ENCODE measurements at places on chromosomes 11 and 22. TPM values are rescaled to one million over a fixed set of nuclear protein-coding genes. Genes with fewer than 3 reads are reported as not detected.

OR8A1 gene
- not detected for total RNA-seq

GAS2 gene
- total RNA-seq = 1.4 TPM

KCNA4 gene
- total RNA-seq = not detected

GAL3ST1 gene
- not detected for total RNA-seq

DNA sequence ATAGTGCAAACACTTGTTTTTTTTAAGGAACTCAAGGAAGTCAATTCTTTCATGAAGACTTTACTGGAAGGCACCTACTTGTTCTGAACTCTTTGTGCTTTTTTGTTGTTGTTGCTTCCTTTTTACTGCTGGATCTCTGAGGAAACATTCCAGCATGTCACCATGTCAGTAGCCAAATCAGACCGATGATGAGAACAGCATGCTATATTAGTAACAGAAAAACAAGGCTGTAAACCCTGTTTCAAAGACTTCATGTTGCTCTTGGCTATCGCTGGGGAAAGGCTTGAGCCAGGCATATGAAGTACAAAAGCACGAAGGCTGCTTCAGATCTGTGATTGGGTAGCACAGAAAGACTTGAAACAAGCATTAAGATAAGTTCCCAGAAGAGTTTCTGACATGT lies 125.6 kb upstream of the SLC5A12 start:
- no peak for DNase-seq

- DNase-seq = no peak
These were observed 46.7 kb upstream of the PARVG start for GRCh38 chr22:44133901-44134571.

- no peak for DNase-seq
These were observed 468.2 kb downstream of the MIAT start for GRCh38 chr22:27125539-27125938.

DNA sequence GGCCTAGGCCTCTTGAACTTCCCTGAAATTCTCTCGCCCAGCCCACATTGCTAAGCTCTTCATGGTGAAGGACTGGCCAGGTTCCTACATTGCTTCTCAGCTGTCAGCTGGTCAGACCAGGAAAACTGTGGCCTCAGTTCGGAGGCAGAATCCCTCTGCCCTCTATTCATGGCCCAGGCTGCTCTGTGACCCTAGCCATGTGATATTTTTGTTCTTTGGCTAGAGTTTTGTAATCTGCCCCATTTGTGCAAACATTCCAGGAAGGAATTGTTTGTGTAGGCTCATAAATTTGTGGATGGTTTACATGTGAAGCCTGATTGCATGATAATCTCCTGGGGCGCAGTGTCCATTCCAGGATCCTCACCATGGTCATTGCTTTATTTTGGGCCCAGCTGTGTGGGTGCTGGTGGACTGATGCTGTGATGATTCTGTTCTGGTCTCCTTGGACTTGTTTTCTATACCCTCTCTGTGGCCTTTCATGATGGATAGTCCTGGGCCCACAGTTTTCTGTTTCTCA lies 149.1 kb upstream of the E2F8 start:
- DNase-seq = peak; percentile 10

- no peak for DNase-seq
These were observed 358.4 kb downstream of the OPCML start for GRCh38 chr11:133173810-133174412.

GRCh38 chr11:33847251-33847650 lies 44.6 kb downstream of the LMO2 start:
- DNase-seq = no peak

GRCh38 chr11:108985236-108985944 lies 320.5 kb downstream of the DDX10 start:
- no peak for DNase-seq

GRCh38 chr11:120001178-120002090 lies 136.5 kb downstream of the TRIM29 start:
- DNase-seq = no peak

DNA sequence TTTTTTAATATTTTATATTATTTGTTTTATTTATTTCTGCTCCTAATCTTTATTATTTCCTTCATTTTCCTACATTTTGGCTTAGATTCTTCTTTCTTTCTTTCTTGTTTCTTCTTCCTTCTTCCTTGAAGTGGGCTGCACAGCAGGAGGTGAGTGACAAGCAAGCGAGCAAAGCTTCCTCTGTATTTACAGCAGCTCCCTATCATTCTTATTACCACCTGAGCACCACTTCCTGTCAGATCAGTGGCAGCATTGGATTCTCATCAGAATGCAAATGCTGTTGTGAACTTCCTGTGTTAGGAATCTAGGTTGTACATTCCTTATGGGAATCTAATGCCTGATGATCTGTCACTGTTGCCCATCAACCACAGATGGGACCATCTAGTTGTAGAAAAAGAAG lies 784.9 kb upstream of the LUZP2 start:
- DNase-seq = no peak

- no peak for DNase-seq
These were observed 125.3 kb upstream of the B3GAT1 start for GRCh38 chr11:134537296-134537695.

DNA sequence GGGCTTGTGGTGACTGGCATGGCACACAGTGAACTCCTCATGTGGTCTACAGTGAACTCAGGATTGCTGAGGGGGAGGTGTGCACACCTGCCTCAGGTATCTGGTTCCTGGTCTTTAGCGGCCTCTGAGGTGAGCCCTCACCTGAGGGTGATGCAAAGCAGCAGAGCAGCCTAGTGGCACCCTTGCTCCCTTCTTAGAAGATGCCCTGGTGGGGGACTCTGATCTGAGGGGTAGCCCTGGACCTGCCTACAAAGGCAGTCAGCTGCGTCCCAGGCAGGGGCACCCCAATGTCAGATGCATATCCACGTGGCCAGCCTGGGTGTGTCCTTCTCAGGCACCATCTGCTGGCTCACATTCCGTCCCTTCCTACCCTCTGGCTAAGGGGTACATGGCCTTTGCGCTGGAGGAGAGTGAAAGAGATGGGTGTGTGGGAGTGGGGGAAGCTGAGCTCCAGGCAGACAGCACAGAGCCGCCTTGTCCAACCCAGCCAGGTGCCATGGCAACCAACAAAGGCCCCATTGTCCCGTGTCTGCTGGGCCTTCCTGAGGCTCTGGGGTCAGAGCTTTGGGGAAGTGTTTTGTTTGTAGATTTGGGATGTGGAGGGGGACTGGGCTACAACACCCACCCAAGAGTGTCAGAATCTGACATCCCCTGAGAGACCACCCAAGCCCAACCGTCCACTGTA lies 5.8 kb downstream of the PLEKHB1 start:
- no peak for DNase-seq

DNA sequence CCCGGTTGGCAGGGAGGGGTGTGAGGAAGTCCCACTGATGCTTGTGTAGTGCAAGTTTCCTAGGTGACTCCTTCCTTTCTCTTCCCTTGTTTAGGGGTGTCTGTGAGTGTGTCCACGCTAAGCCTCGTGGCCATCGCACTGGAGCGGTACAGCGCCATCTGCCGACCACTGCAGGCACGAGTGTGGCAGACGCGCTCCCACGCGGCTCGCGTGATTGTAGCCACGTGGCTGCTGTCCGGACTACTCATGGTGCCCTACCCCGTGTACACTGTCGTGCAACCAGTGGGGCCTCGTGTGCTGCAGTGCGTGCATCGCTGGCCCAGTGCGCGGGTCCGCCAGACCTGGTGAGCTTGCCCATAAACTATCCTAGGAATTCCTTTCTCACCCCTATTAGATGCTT lies 10.4 kb downstream of the CCKBR start:
- DNase-seq = no peak

DNA sequence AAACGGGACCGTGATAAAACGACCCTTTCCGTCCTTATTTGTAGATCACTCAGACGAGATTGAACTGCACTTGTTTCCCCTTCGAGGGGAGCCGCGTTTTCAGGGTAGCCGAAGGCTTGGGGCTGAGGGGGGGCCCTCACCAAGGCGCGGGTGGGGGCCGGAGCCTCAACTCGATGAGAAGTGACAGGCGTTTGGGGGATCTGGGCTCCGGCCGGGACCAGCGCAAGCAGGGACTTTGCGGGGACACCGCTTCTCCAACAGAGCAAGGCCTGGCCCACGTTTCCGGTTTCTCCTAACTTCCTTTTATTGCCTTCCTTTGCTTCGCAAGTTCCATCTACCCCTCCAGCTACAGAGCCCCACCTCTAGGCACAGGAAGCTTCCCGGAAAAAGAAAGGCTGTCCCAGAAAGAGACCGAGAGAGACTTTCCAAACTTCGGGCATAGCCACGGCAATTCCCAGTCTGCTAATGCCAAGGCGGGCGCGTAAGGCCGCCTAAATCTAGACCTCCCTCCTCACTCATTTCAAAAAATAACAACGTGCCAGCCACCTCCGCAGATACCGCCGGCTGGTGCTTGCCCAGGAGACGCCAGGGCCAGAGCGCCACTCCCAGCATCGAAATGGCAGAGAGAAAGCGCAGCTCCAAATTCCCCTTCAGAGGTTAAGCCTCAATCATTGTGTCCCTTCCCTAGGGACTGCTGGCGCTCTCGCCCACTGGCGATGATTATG lies 6.6 kb downstream of the PAX6 start:
- DNase-seq = no peak
